ENCODE measurements at places on chromosomes 6 and 20.

GRCh38 chr20:63057171-63058117, 50.7 kb upstream of the BHLHE23 start:
- peak; percentile 12 for DNase-seq

- peak; percentile 52 for DNase-seq
Observed at GRCh38 chr6:7805850-7806214, 79.9 kb downstream of the BMP6 start.

GRCh38 chr20:50331469-50332363, 141.1 kb downstream of the CEBPB start:
- no peak for DNase-seq

DNA sequence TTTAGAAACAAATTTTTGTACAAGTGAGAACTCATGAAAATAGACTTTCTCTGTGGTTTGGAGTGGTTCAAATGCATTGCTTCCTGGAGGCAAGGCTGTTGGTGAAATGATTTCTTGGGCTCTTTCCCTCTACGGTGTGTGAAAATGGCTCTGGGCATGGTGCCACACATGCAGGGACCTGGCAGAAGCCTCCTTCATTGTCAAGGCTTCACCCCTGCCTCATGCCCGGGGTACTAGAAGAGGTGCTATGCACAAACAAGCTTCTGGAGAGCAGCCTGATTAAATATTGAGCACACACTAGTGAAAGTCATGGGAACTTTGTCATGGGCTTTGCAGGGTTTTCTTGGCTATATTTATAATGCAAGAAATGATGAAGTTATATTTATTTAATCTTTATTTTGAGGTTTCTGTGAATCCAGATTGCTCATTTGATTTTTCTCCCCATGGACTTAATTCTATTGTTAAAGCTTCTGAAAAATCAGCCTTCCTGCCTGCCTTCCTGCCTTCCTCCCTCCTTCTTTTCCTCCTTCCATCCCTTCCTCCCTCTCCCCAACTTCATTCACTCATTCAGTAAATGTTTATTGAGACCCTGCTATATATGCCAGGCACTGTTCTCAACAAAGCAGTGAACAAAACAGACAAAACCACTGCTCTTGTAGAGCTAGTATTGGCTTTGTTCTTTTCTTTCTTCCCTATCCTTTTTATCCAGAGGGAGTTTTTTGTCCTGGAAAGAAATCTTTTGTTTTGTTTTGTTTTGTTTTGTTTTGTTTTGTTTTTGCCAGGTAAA, 21.0 kb downstream of the C6orf89 start:
- DNase-seq, result no peak

DNA sequence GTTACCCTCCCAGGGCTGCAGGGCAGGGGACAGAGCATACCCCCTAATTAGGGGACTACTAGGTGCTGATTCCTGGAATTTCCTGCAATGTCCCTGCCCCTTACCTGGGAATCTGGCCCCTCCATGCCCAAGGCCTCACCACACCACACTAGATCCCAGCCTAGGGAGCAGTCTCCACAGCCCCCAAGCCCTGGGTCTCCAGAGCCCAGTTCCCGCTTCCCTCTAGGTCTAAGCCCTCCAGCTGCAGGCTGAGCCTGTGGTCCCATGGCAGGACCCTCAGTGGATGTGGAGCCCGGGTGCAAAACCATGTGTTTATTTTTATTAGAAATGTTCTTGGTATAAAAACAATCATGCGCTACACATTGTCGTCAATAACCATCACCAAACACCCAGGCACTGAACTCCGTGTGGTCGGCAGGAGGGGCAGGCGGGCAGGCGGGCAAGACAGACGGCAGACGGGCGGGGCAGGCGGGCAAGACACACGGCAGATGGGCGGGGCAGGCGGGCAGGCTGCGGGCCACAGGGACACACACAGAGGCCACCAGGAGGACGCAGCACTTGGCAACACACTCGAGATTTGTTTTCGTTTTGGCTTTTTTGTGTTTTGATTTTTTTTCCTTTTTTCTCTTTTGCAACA, 124.2 kb downstream of the GRM4 start:
- no peak for DNase-seq

GRCh38 chr20:15146948-15147347, 809.5 kb upstream of the FLRT3 start:
- no peak for DNase-seq

Measured in AG10803 (cell line).